Gastrocnemius medialis (tissue), 4 donors: ENCODE measurements at places on chromosomes 7 and 10. TPM values are rescaled to one million over a fixed set of nuclear protein-coding genes. Genes with fewer than 3 reads are reported as not detected.

- no peak overlapping the region for H3K27ac ChIP-seq
- H3K36me3 ChIP-seq = no peaks in the 10 kb centered on the region
- peaks cover 23% of the 10 kb centered on the region for H3K4me1 ChIP-seq
- no peak for DNase-seq
Observed at GRCh38 chr10:34528320-34528719, 286.8 kb downstream of the PARD3 start.

GRCh38 chr10:84542522-84543490, 214.4 kb downstream of the CCSER2 start:
- H3K4me1 ChIP-seq = peaks cover 4% of the 10 kb centered on the region
- no peak for DNase-seq
- peaks cover 18% of the 10 kb centered on the region for H3K27me3 ChIP-seq
- H3K4me3 ChIP-seq = no peak overlapping the region
- H3K27ac ChIP-seq = no peak overlapping the region

GRCh38 chr7:100655908-100656674, at the start of gene ACTL6B:
ACTL6B (minus strand) TSS chr7:100656448; CDS start chr7:100656354, 94 bp downstream.
- H3K27me3 ChIP-seq = peaks cover 53% of the 10 kb centered on the region
- H3K4me1 ChIP-seq = no peaks in the 10 kb centered on the region
- H3K27ac ChIP-seq = no peak within 1 kb of the TSS
- H3K36me3 ChIP-seq = no peaks in the 10 kb centered on the region

- no peaks in the 10 kb centered on the region for H3K36me3 ChIP-seq
- no peaks in the 10 kb centered on the region for H3K27me3 ChIP-seq
- peaks cover 7% of the 10 kb centered on the region for H3K4me1 ChIP-seq
- no peak overlapping the region for H3K4me3 ChIP-seq
- no peak for DNase-seq
Observed at GRCh38 chr7:38306171-38306570, 32.7 kb upstream of the TARP start.

DNA sequence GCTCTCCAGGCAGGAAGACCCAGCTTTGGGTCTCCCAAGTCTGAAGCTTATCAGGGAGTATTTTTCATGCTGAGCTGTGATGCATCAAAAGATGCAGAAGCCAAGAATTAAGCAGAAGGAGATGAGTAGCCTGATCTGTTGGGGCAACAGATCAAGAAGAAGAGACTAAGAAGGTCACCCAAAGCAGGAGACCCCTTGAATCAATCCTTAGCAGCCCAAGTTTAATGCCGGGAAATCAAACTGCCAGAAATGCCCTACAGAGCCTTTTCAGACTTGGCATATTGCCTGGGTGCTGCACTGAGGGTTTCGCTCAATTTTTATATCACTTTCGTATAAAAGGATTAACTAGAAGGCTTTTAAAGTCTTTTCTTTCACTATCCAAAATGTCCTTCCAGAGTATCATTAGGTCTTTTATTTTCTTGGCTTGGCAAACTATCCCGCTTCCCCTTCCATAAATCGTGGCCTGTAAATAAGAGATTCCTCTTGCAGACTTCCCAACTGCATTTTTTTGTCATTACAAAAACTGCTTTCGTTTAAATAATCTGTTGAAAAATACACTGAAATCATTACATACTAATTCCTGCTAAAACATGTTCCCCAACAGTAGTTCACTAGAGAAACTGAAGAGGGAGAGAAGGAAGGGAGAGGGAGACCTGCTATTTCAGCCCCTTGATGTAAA, 49.0 kb upstream of the STK17A start:
- H3K27ac ChIP-seq = no peak overlapping the region
- H3K27me3 ChIP-seq = no peaks in the 10 kb centered on the region
- no peak overlapping the region for H3K4me3 ChIP-seq
- DNase-seq = no peak
- no peaks in the 10 kb centered on the region for H3K36me3 ChIP-seq

DNA sequence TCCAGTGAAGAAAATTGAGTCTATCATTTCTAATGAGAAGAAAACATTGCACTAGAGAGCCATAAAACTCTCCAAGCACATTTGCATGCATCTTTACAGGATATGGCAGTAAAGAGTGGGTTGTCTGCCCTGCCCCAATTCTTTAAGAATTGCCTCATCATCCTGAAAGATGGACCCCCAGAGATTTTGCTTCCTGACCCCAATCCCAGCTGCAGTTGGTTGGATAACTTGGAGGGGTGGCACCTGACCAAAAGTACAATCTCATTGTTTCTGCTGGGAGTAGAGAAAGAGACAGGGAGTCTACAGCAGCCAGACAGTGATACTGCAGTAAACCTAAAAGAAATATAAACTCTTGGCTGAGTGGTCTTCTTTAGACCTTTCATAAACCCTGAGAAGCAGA, 49.1 kb upstream of the ADCY1 start:
- no peak for DNase-seq
- no peaks in the 10 kb centered on the region for H3K27me3 ChIP-seq
- H3K4me1 ChIP-seq = no peaks in the 10 kb centered on the region
- H3K27ac ChIP-seq = no peak overlapping the region

FAM241B gene
- 1.1 TPM for total RNA-seq

CCDC3 gene
- total RNA-seq = 6.1 TPM

GRCh38 chr7:64630496-64630895, 35.4 kb upstream of the ZNF107 start:
- no peaks in the 10 kb centered on the region for H3K4me1 ChIP-seq
- no peak overlapping the region for H3K4me3 ChIP-seq
- H3K36me3 ChIP-seq = no peaks in the 10 kb centered on the region
- no peak for DNase-seq

GRCh38 chr7:47351233-47352154, 230.4 kb downstream of the TNS3 start:
- no peak overlapping the region for H3K27ac ChIP-seq
- no peaks in the 10 kb centered on the region for H3K4me1 ChIP-seq
- no peaks in the 10 kb centered on the region for H3K36me3 ChIP-seq
- DNase-seq = no peak
- no peak overlapping the region for H3K4me3 ChIP-seq

DNA sequence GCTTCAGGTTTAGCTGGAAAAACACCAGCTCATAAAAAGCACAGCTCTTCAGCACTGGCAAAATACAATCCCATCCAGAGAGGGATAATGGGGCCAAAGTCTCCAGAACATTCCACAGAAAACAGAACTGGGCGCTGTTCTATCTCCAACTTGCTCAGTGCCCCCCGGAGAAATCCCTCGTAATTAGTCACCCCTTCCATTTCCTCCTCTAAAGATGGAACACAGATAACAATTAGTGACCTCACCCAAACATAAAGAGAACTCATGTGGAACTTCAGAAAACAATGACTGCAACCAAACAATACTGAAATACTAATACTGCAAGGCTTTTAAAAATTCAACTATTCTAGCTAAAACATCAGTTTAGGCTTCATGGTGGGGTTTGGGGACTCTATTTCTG, 46.3 kb downstream of the KIAA1549 start:
- H3K4me1 ChIP-seq = no peaks in the 10 kb centered on the region
- no peak for DNase-seq
- no peaks in the 10 kb centered on the region for H3K36me3 ChIP-seq
- H3K27ac ChIP-seq = peak overlapping the region; percentile 51
